ENCODE measurements at places on chromosomes 7 and 10.

DNA sequence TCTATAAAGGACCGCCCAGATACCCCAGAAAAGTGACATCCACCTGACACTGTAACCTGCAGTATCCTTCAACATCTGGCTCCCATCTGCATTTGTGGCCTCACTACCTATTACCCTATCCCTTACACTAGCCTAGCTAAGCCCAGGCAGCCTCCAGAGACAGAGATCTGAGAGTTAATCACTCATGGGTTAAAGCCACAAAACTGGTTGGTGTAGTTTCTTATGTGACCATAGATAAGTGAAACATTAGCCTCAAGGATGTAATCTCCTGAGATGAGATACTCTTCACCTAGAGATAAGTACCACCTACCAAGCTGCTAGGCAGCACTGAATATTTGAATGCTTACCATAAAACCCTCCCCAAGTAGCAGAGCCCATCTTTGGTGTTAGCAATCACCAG lies 35.4 kb downstream of the CTTNBP2 start:
- DNase-seq, result no peak

- DNase-seq, result peak; percentile 51
Observed at GRCh38 chr7:7769710-7770627, 51.6 kb upstream of the RPA3 start.

- DNase-seq, result no peak
Observed at GRCh38 chr10:12027539-12027938, 15.1 kb downstream of the UPF2 start.

GRCh38 chr10:122544493-122544892 lies 16.1 kb upstream of the DMBT1 start:
- DNase-seq, result no peak

Measured in AG10803 (cell line).